ENCODE measurements at places on chromosomes 16 and 17.
A peak's percentile ranks its signal among the peaks of the same experiment; 100 is the strongest.

GRCh38 chr16:1984347-1985225 is 593 bp downstream of the GFER start:
- no peak for DNase-seq

GRCh38 chr16:69610356-69610755 is 44.6 kb downstream of the NFAT5 start:
- no peak for DNase-seq

DNA sequence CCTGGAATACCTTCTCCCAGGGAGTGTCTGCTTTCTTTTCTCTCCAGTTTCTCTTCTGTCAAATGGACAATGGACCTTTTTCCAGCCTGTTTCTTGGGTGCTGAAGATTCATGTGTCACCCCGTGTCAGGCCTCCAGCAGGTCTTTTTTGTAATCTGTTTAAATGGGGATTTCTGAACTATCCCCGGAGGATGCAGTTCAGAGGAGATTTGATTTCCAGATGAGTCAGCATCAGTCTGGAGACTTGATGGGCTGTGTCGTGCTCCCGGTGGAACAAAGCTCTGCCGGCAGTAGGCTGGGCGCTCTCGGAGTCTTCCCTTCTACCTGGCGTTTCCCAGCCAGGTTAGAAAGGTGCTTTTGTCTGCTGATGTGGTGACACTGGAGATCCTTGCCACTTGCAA is 440.6 kb downstream of the HS3ST3B1 start:
- no peak for DNase-seq

DNA sequence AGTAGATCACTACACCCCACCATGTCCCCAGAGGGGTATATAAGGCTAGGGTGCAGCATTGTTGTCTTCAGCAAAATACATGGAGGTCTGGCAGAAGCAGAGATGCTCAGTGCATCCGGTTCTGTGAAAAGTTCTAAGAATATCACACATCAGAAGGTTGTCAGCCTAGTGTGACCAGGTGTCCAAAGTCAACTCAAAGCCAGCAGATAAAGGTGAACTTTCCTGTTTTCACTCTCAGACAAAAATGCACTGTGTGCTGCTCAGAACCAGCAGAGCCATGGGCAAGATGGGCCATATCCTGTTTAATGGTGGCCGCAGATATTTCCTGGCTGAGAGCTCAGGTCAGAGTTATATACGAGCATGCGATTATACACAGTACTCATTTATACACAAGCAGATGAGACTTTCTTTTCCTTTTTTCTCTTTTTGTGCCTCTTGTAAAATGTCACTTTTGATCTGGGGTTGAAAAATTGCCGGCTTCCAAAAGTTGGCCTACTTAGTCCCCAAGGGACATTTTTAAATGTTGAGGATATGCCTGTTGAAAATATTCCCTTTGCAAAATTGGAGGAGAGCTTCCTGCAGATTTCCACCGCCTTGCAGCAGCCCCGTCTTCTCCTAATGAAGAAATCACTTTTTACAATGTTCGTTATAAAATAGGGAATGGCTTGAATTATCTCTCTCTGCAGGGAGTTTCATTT is 425.6 kb upstream of the SALL1 start:
- DNase-seq, result no peak

DNA sequence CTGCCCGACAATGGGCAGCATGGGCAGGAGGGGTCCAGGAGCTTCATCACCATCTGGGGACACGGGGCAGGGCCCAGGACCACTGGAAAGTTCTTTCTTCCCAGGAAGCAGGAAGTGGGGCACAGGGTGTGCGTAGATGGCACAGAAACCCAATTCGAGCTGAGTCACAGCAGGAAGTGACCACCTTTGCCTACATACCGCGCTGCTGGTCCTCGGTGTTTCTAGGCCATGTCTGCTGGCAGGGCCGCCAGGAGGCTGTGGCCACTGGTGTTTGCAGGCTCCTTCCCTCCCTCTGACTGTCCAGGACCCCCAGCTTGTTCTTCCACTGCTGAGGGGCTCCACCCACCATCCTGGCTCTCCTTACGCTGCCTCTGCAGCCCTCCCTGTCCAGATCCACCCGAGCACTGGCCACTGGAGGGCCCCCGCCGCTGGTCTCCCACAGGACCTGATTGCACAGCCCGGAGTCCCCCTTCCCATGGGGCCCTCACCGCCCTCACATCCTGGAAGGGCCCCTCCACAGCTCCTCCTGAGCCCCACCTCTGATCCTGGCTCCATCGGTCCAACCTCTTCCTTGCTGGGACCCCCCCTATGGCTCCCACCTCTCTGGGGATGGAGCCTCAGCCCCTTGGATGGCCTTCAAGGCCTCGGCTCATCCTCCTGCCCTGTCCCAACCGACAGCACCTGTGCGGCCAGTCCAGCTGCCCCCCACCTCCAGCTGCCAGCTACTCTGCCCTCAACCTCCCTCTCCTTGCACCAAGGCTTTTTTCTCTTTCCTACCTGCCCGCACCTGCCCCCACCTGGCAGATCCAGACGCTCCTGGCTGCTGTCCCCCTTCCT is 14.5 kb upstream of the RASD1 start:
- DNase-seq, result no peak

GRCh38 chr16:11781773-11782172 is 15.3 kb downstream of the ZC3H7A start:
- DNase-seq, result peak; percentile 86

GRCh38 chr17:55384643-55385232 is 36.9 kb downstream of the MMD start:
- DNase-seq, result no peak

DNA sequence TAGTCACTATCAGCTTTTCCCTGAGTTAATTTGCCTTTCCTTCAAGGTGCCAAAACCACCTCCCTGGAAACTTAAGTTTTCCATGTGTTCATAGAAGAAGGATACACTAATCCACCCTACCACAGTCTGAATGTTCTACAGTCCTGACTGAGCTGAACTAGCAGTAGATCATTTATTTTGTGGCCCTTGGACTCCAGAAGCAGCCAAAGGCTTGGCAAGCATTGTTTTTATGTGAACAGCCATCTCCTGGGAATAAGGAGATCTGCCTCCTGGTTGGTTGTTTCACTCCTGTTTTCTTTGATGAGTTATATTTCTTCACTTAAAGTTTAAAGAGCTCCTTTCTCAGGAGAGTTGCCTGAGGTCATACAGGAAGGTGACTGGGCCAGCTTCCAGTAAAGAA is 634.6 kb upstream of the SOX9 start:
- DNase-seq, result no peak

GRCh38 chr16:1152123-1152638 is 725 bp upstream of the CACNA1H start:
- DNase-seq, result no peak

GRCh38 chr17:82383411-82383810 is 11.8 kb downstream of the UTS2R start:
- no peak for DNase-seq

DNA sequence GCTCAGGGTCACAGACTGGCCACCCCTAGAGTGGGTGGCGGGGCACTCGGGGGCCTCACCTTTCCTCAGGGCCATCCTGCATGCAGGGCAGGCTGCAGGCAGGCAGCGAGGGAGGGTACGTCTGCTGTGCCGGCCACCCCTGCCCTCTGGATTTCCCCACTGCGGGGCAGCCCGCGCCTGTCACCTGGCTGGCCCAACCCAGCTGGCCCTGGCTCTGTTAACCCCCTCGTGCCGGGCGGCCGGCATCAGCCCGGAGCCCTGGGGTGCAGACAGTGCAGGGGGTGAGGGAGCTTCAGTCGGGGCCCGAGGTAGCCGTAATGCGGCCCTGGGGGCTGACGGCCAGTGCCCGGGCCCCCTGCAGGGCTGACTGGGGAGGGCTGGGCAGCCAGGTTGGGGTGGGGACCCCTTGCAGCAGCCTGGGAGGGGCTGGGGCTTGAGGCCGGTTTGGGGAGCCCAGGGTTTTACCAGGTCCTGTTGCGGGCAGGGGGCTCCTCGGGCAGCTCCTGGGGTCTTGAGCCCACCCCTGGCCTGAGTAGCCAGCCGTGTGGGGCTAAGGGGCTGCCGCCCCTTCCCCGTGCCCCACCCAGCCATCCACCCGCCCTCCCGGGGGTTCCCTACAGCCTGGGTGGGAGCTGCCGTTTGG is at the start of gene IGFALS:
Gene IGFALS (minus strand): TSS at position 128 of the 643 bp plus-strand sequence. CDS start 53 bp downstream, at position 75.
- no peak for DNase-seq

- no peak for DNase-seq
Measured at GRCh38 chr17:14298221-14298946, 2.5 kb upstream of the HS3ST3B1 start.

- no peak for DNase-seq
Measured at GRCh38 chr17:83055911-83056582, 23.4 kb upstream of the METRNL start.

GRCh38 chr17:81866440-81867169 is 4.5 kb downstream of the ARHGDIA start:
- DNase-seq, result no peak

DNA sequence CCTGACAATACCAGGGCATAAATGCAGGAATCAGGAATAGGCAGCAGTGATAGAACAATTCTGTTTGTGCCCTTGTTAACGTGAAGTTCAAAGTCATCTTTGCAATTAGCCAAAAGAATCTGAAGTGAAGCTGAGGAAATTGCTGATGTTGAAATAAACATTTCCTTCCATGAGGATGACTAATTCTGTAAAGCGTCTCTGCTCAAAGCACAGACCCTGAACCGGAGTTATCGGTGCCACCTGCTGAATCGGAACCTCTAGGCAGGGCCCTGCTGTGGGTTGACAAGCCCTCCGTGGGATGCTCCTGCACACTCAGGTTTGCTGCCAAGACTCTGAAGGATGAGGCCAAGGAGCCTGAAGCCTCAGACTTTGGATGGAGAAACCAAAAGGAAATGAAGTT is 37.0 kb upstream of the CDH1 start:
- DNase-seq, result no peak

- peak; percentile 68 for DNase-seq
Measured at GRCh38 chr17:36496018-36496789, 9.7 kb downstream of the ZNHIT3 start.

DNA sequence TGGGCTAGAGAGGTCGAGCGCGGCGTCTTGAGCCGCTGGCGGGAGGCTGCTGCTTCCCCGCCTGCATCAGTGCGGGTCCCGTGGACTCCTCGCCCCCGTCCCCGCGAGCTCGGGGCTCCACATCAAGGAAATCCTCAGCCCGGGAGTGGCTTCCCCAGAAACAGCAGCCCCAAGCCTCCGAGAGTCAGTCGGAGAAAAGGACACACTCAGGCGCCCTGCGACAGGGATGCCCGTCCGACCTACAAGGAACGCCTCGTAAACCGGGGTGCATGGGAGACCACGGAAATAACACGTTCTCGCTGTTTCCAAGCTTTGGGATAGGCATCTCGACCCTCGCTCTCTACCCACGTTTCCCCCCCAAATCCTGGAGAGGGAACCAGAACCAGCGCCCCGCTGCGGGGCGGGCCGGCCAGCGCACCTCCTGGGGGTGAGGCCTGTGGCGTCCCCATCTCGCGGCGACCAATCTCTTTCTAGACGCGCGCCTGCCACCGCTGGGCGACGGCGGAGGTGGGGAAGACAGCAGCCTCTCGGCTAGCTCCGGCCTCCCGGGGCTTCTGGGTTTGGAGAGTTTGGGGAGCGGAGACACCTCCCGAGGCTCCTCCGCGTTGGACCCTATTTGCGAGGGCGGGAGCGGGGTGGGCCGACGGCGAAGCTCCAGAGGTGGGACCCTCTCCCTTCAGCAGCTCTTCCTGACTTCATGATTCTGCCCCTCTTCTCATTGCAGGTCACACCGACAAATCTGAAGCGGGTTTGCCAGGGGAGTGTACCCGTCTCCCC is 759 bp upstream of the TP53I13 start:
- peak; percentile 41 for DNase-seq

DNA sequence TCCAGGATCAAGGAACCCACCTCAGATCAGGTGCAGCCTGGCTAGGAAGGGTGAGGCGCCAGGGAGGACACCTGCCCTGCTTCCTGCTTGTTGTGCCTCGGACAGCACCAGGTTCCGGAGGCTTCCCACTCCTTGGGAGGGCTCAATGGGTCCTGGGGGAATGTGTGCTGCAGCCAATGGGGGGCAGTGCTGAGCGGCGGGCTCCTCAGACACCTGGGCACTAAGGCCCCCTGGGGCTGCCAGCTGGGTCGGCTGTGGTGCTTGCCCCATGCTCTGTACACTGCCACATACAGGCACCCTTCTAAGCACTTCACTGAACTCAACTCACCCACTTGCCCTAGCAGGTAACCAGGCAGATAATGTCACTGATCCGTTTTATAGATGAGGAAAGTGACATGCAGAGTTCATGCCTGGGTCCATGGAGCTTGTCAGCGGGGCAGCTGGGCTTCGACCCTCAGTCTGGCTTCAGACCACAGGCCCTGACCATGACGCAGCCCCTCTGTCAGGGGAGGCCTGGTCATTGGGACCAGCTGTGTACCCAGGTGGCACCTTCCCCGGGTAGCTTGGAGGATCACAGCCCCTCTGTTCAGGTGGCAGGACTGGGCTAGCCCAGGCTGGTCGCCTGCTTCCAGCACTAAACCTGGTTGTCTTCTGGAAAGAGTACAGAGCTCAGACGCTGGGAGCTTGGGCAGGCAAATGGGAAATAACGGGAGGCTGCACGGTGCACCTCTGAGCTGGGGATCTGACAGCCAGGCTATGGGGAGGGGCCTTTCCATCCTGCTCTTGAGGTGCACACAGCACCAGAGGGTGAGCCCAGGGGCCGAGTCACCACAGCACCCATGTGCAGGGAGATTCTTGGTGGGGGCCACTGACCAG is 8.2 kb downstream of the FN3K start:
- no peak for DNase-seq

DNA sequence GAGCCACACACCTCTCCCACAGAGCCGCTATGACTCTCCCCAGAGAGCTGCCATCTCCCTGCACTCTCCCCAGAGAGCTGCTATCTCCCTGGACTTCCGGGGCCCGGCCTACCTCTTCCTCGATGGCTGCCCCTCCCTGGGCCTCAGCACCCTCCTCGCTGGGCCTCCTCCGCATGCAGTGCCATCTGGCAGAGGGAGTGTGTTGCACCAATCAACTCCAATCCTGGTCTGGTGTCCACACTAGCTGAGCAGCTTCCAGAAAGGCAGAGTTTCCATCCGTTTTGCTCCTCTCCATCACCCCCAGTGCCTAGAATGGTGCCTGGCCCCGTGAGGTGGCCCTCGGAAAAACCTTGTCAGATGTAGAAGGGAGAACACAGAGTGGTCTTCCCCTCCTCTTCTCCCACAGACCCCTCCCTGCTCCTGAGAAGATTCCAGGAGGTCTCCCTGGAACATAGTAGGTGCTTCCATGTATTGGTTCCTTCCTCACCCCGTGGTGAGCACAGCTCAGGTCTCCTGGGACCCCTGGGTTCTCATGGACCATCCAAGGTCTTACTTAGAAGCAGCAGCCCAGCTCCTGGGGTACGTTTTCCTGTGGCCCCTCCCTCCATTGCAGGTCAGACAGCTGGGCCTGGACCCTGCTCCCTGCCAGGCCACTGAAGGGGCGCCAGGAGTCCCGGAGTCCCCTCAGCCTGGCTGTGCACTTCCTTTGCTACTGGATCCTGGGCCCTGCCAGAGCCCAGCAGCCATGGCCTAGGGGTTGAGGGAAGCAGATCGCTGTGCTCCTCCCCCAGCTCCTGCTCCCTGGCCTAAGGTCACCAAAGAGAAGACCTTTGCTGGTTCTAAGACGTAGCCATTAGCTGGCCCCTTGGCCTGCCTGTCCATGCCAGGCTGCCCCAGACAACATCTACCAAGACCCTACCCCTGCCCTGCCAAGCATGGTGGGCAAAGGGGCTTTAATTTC is 233.8 kb upstream of the GSE1 start:
- no peak for DNase-seq
